ENCODE measurements at places on chromosomes 12 and 14. TPM values are rescaled to one million over a fixed set of nuclear protein-coding genes. Genes with fewer than 3 reads are reported as not detected.

RASSF9 gene
- 0.33 TPM for total RNA-seq

CTSG gene
- total RNA-seq = not detected

TUBA1B gene
- total RNA-seq = 1,275 TPM

- H3K27me3 ChIP-seq = no peaks in the 10 kb centered on the region
- H3K4me3 ChIP-seq = no peak overlapping the region
- H3K36me3 ChIP-seq = no peaks in the 10 kb centered on the region
- peaks cover 13% of the 10 kb centered on the region for H3K4me1 ChIP-seq
Measured at GRCh38 chr12:116692605-116693004, 45.3 kb downstream of the SPRING1 start.

- H3K36me3 ChIP-seq = no peaks in the 10 kb centered on the region
- no peak overlapping the region for H3K27ac ChIP-seq
- no peak overlapping the region for H3K4me3 ChIP-seq
- no peak for DNase-seq
Measured at GRCh38 chr14:96648506-96649326, 146.5 kb downstream of the PAPOLA start.

DNA sequence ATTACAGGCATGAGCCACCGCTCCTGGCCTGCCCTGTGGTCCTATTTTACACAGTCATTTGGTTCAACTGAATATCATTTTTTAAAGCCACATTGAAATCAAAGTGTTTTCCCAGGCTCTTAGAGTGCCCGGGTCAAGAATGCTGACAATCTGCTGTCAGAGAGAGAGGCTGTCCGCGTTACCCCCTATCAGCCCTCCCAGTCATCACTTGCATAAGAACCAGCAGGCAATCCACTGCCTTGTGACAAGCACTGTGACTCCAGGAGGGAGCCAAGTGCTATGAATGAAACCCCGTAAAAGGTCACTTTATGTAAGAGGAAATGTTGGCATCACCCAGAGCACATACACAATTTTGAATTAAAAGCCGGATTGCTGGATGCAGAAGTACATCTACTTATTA is 13.5 kb downstream of the PHLDA1 start:
- H3K4me3 ChIP-seq = no peak overlapping the region
- no peak for DNase-seq
- H3K36me3 ChIP-seq = no peaks in the 10 kb centered on the region
- peak overlapping the region; percentile 100 for H3K27ac ChIP-seq

- no peaks in the 10 kb centered on the region for H3K27me3 ChIP-seq
- no peak for DNase-seq
- no peak overlapping the region for H3K4me3 ChIP-seq
- no peaks in the 10 kb centered on the region for H3K4me1 ChIP-seq
- H3K36me3 ChIP-seq = no peaks in the 10 kb centered on the region
- H3K27ac ChIP-seq = no peak overlapping the region
Measured at GRCh38 chr12:41510470-41510869, 322.4 kb downstream of the PDZRN4 start.

- H3K27ac ChIP-seq = no peak overlapping the region
- H3K4me3 ChIP-seq = no peak overlapping the region
- H3K36me3 ChIP-seq = no peaks in the 10 kb centered on the region
- no peaks in the 10 kb centered on the region for H3K27me3 ChIP-seq
- DNase-seq = no peak
- H3K4me1 ChIP-seq = peaks cover 6% of the 10 kb centered on the region
Measured at GRCh38 chr12:56082967-56083366, 3.0 kb downstream of the ERBB3 start.
